ENCODE measurements at places on chromosomes 2 and 18.

DNA sequence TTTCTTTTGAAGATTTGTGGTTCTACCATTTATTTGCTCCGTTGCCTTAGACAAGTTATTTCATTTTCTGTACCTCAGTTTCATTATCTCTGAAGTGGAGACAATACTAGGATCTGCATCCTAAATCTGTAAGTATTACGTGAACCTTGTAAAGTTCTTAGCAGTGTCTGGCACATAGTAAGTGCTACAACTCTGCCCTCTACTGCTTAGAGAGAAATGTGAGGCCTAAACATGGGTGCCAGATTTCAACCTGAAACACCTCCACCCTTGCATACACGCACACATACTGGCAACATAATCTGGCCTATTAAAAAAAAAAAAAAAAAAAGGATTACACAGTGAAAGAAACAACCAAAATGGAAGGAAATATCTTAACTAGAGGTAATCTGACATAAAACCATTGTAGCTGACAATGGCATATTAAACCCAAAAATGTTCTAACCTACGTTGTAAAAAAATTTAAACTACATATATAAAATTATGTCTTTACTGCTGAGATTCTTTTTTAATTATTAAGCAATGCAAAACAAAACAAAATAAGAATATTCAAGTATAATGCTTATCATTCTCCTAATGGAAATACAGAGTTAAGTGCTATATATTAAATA, 132.6 kb downstream of the MAP2 start:
- DNase-seq = no peak

DNA sequence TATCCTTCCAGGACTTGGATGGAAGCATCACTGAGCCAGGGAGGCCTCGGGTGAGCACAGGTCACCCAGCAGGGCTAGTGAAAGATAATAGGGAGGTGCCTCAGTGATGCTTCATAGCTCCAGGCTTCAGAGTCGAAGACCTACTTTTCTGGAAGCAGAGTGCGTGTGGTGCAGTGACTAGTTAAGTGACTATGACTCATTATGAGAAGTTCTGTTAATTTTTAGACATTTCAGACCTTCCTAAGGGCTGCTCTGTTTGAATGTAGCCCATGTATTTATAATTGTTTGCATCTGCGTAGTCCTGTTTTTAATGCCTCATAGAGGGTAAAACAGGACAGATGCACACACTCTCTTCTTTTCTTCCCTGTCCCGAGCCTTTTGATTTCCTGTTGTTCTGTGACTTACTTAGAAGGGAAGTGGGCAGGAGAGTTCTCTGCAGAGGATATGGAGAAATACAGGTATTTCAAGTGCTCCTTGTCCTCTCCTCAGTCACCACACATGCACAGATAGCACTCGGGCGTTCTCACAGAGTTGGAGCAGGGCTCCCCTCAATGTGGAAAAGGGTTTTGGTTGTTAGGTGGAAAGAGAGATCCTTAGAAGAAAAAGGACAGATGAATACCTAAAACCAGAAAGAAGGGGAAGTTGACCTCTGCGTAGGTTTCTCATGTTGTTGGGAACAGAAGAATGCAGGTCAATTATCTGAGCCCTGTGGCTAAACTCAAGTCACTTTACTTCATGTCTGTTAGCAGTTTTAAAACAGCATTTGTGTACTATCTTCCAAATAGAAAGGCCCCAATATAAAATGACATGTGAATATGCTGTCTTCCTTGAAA, 34.7 kb downstream of the RALB start:
- DNase-seq = no peak

GRCh38 chr2:143477714-143478443, 348.7 kb downstream of the ARHGAP15 start:
- no peak for DNase-seq

- DNase-seq = no peak
These were observed 766 bp downstream of the CCDC85A start for GRCh38 chr2:56184500-56185011.

DNA sequence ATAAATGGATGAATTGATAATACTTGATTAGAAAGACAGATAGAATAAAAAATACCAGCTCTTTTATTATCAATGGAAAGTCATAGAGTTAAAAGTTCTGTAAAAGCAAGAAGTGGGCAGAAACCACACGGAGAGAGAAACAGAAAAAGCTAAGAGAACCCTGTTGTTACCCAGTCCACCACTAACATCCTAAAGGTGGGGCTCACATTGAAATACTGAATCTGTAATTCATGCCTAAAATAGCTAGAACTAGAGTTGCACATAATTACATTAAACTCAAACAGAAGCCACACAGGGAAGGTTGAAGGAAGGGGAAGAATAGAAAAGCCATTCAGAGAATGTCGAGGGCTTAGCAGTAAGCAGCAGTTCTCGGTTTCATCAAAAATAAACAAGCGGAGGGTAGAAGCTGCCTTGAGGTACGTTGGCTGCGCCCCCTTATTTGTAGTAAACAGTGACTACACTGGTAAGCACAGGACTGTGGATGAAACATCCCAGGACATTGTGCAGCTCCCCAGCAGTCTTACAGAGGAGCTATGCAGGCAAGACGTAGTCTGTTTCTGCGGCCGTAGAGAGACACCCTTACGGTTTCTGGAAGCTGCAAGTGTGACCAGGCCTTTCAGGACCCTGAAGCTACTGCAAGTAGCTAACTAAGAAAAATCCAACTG, 1247.0 kb upstream of the GYPC start:
- no peak for DNase-seq

- no peak for DNase-seq
These were observed 22.3 kb downstream of the DTNB start for GRCh38 chr2:25651066-25651465.

DNA sequence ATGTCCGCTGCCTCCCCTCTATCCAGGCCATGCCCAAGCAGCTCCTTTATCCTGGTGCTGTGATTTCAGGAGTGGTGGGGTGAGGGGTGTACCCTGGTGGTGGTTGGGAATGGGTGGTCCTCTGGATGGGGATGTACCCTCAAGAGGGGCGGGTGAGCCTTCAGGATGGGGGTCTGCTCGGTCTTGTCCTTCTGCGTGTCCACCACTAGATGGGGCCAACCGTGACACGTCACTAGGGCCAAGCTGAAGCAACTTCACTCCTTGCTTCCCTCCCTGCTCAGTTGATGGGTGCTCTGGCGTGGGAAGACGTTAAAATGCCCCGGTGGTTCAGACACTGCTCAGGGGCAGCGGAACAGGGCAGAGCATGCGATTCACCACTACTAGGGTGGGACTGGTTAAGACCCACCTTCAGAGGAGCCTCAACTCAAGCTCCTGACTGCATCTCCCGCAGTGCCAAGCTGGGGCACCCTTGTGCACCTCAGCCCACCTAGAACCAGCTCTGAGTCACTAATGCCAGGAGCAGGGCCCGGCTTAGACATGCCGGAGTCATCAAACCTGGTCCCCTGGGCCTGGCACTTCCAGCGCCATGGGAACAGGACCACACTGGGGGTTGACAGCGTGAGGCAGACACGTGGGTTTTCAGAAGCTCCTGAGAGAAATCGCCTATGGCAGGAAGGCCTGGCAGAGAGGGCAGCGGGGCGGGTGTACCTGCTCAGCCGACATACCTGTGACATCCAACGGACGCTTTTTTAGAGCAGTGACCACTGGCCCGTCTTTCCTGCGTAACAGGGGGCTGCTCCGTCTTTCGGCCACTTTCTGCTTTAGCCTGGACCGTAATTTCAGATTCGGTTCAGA, 256.7 kb downstream of the HDAC4 start:
- no peak for DNase-seq

GRCh38 chr2:179857236-179857635, 4.2 kb downstream of the ZNF385B start:
- no peak for DNase-seq

DNA sequence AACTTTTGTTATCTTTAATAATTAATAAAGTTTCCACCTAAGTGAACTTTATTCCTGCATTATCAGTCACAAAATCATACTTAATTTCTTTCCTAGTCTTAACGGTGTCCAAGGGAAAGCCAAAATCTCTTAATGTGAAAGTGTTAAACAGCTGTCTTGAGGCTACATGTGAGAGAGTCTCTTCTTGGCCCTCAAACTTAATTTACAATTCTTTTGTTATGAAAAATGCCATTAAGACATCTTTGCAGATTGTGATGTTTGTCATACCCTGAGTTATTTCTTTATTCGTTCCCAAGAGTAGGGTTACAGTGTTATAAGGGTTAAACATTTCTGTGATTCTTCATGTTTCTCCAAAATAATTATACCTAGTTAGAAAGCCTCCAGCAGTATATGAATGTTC, 64.6 kb downstream of the ANKRD12 start:
- no peak for DNase-seq

DNA sequence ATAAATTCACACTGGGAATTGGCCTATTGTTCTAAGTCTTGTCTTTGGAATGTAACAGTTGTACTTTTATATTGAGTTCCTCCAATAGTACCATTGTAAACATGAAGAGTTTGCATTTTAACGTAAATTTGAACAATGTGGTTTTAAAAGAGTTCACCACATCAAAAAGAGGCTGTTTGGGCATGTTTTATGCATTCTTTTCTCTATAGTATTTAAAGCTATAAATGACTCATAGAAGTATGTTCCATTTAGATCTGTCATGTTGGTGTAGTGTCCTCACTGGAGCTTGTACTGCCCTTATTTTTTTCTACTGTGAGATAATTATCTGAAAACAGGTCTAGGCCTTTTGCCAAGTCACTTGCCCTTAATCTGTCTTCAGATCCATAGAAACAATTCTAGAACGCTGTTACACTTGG, 141.9 kb downstream of the RHBDD1 start:
- DNase-seq = no peak

GRCh38 chr2:154699575-154699930, 1.1 kb downstream of the KCNJ3 start:
- DNase-seq = no peak

DNA sequence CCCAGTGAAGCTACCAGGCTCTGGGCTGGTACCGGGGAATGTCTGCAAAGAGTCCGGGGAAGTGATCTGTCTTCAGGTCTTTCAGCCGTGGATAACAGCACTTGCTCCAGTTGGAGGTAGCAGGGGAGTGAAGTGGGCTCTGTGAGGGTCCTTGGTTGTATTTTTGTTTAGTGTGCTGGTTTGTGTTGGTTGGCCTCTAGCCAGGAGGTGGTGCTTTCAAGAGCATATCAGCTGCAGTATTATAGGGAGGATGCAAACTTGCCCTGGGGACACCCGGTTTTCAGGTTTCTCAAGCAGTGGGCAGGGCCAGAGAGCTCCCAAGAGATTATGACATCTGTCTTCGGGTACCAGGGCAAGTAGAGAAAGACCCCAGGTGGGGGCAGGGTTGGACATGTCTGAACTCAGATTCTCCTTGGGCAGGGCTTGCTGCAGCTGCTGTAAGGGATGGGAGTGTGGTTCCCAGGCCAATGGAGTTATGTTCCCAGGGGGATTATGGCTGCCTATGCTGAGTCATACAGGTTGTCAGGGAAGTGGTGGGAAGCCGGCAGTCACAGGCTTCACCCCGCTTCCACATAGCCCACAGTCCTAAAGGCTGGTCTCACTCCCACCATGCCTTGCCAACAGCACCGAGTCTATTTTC, 34.4 kb downstream of the ACAA2 start:
- DNase-seq = no peak

DNA sequence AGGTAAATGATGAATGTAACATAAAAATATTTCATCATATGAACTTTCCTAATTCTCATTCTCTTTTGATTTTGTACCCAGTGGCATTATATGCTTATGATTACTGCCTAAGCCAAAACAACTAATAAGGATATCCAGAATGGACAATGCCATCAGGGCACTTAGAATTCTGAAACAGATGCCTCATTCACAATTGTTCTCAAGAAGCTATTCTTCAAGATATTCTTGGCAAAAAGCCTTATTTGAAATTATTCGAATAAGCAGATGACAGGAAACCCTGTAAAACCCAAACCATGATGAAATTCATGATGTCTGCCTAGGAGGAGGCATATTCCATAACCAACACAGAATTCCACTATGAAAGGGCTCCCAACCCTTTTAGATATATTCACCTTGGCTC, 353.2 kb upstream of the TRIB2 start:
- no peak for DNase-seq

DNA sequence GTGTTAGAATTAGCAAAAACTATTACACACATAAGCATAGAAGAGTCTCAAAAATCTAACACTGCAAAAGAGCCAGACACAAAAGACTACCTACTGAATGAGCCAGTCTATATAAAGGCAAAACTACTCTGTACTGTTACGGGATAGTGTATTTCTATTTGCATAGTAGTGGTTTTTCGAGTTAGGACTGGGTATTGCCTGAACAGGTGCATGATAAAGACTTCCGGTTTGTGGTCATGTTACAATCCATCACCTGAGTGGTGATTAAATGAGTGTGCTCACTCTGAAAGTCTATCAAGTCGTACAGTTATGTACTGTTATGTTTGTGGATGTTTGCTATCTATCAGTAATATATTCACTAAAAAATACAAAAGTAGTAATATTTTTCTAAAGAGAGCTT, 523.3 kb upstream of the SYT4 start:
- no peak for DNase-seq

DNA sequence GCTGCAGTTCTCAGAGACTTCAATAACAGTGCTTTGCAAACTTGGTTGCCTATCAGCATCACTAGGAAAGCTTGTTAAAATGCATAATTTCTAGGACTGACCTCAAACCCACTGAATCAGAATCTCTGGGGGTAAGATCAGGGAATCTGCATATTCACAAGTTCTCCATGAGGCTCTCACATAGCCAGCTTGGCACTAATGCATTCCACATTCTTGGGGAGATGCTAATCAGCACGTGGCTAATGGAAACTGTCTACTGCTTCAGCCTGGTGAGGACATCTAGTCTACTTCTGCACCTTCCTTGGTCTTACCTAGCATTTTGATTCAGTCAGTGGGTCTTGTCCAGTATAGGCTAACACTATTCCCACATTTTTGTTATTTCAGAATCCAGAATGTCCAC, 56.3 kb downstream of the RBKS start:
- DNase-seq = no peak

- DNase-seq = no peak
These were observed 2.8 kb downstream of the MYOM1 start for GRCh38 chr18:3216987-3217386.
